ENCODE measurements at places on chromosomes 3 and 15. TPM values are rescaled to one million over a fixed set of nuclear protein-coding genes. Genes with fewer than 3 reads are reported as not detected.

Gene RBP2
- not detected for total RNA-seq

Gene RBPMS2
- not detected for total RNA-seq

- DNase-seq = no peak
These were observed 302.0 kb downstream of the DIPK2A start for GRCh38 chr3:144273601-144274000.

- no peak for DNase-seq
These were observed 60.7 kb downstream of the ABI3BP start for GRCh38 chr3:100932491-100932890.

Gene KCTD6
- 7.3 TPM for total RNA-seq

All from activated T-cell treated with anti-CD3 and anti-CD28 coated beads, Interleukin-2, amount 50 U/mL, for 72 hours (primary cell).